ENCODE measurements at places on chromosomes 3 and 15.

DNA sequence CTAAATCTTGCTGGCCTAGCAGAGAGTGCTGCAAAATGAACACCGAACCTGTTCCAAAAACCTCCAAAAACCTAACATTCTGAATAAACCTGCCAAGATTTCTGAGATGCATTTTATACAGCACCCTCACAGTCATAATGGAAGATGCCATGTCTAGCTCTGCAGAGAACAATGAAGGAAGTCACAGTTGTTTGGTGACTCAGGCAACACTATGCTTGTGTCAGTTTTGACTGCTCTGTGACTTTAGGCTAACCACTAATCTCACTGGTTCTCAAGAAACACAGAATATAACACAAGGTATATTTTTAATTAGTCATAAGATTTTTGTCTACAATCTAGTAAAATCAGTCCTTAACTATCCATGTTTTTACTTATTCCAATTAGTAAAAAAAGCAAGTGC is 606.6 kb downstream of the TBL1XR1 start:
- DNase-seq: no peak

DNA sequence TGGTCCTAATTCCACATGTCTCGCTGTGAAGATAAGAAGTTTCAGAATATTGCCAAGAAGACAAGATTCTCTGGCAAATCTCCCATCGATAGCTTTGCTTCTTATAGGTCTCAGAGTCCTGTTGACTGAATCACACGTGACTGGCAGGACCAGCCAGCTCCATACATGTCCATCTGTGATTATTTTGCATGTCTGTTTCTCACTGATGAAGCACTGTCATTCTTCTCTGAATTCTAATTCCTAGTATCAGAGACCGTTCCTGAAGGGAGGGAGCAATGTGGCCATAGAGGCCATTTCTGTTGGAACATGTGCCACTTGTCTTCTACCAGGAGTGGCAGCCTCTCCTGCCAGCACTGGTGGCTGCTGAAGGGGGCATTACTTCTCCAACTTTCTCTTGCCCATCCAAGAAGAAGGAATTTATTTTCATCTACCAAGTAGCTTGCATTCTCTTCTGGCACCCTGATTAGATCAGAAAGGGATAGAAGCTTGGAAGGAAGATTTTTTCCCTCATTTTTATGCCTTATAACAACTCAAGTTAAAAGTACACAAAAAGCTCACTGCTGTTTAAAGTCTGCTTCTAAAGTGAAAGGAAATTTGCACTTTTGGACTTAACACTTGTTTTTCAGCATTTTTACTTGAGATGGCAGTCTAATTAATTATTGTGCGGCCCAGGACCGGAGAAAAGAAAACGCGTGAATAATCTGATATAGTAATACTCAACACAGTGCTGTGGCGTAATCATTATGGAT is 115.8 kb downstream of the IQCH start:
- no peak for DNase-seq

- no peak for DNase-seq
Observed at GRCh38 chr15:66095871-66096687, 157.5 kb downstream of the MEGF11 start.

GRCh38 chr3:192933779-192934460 is 16.3 kb upstream of the MB21D2 start:
- DNase-seq: no peak

GRCh38 chr3:4980229-4981203 is 1.3 kb downstream of the BHLHE40 start:
- DNase-seq: peak; percentile 52

- no peak for DNase-seq
Observed at GRCh38 chr3:27990837-27991236, 250.6 kb upstream of the CMC1 start.

GRCh38 chr15:43872416-43873020 is 45.7 kb downstream of the WDR76 start:
- DNase-seq: no peak

- DNase-seq: no peak
Observed at GRCh38 chr3:54173371-54173770, 51.0 kb downstream of the CACNA2D3 start.

- DNase-seq: no peak
Observed at GRCh38 chr15:77097248-77097721, 26.4 kb upstream of the TSPAN3 start.

GRCh38 chr3:157868946-157869345 is 237.3 kb downstream of the SHOX2 start:
- no peak for DNase-seq

DNA sequence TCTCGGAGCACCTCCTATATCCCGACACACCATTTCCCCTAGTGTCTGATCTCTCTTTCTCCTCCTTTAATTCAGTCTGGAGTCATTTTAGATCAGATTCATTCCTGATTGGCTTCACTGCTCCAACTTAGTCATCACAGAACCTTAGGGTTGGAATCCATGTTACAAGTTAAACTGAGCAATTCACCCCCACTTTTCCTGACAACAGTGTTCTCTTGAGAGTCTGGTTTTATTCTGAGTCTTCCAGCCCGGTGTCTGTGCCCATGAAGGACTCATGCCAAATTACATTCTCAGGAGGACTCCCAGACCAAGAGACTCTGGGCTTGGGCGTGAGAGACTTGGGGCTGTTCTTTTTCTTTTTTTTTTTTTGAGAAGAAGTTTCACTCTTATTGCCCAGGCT is 57.5 kb downstream of the LPP start:
- no peak for DNase-seq

GRCh38 chr15:74866090-74866489 is 7.1 kb downstream of the SCAMP2 start:
- no peak for DNase-seq

DNA sequence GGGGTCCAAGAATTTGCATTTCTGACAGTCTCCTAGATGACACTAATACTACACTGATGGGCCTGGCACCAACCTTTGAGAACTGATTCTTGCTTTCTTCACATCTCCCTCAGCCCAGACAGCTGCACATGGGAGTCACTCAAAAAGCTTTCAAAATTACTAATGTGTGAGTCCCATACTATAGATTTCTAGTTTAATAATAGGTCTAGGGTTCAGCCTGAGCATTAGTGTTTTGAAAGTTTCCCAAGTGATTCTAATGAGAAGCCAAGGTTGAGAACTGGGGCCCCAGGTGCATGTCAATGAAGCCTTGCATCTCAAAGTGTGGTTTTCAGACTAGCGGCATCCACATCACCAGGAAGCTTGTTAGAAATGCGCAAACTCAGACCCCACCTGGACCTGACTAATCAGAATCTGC is 159.9 kb upstream of the CMC1 start:
- no peak for DNase-seq

DNA sequence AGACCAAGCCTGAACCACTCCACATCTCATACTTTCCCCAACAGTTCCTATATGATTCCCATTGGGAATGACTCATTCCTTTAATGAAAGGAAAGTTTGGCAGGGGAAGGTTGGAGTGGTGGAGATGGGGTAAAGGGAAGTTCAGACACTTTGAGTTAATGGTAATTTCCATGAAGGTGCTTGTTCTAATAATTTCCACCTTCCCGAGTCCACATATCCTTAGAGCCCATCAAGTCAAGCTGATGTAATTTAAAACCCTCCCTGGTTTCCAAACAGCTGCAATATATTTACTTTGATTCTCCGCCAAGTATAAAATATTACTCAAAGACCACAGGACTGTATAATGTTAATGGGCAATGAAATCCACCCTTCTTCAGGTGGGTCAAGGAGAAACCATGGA is 95.0 kb upstream of the GALNT15 start:
- DNase-seq: no peak

GRCh38 chr15:69064649-69065048 is 50.2 kb downstream of the NOX5 start:
- no peak for DNase-seq

DNA sequence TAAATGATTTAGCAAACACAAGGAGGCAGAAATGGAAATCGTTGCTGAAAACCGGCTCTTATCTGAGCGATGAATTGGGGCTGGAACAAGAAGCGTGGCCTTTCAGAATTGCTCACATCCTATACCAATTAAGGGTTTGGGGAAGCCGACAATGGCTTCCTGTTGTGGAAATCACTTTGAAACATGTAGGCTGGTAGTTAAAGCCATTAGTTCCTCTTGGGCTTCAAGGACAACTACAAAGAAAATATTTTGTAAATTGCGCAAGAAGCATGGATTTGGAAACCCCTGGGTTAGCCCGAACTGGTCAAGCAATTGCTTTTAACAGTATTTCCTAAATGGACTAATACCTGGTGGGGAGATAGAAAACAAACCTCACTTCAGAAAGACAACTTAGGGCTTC is 182.4 kb downstream of the ADAMTS9 start:
- no peak for DNase-seq

DNA sequence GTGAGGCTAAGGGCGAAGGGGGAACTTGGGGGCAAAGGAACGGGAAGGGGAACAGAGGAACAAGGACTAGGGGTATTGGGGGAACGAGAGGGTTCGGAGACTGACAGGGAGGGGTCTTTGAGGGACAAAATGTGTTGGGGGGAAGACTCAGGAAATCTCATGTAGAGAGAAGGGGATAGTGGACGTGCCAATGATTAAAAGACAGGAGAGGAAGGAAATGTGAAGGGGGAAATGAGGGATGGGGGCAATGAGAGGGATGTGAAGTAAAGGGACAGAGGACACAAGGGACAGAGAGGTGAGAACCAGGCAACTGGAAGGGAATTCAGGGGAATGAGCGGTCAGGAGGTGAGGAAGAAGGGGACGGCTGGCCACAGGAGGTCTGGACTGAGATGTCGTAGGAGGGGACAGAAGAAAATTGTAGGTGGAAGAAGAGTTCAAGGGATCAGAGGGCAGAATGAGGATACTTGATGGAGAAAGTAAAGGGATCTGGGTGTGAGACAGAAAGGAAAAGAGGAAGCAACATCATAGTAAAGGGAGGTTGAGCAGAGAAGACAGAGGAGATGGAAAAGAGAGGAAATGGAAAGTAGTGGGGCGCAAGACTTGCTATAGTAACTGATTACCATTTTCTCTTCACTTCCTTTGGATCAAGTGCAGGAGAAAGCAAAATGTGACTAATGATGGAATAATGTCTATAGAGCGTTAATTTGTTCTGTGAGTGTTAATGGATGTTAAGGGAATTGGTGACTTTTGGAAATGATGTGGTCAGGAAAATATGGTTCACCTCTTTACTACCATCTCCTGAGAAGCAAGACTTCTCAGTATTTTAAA is 749 bp downstream of the RAB8B start:
- DNase-seq: no peak

DNA sequence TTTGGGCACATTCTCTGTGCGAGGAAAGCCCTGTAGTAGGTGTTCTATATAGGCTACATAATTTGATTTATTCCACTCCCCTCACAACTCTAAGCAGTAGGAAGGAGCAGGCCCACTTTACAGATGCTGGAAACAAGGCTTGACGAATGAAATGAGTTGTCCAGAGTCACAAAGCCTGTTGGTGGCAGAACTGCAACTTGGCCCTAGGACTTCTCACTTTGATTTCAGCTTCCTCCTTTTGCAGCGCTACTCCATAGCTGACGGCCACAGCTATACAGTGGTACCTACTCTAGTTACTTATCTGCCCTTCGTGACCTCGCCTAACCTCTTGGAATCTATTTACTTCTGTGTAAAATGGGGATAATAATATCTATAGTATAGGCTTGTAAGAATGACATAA is 2.5 kb upstream of the IRAK2 start:
- no peak for DNase-seq

- DNase-seq: no peak
Observed at GRCh38 chr3:187292181-187292580, 644 bp upstream of the MASP1 start.

DNA sequence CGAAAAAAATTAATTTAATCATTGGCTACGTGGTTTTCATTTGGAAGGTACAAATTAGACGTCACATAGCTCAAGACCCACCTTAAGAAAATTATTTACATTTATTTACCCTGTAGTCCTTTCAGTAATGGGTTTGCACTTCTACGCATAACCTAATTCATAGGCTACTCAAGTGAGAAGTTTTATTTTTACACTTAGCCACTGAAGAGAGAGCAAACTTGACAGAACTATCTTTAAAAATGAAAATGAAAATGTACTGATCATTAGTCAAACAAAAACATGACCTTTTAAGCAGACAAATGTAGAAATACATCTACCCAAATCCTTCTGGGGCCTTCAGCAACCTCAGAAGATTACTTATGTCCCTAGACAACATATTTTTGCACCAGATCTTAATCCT is 269.4 kb upstream of the TTC14 start:
- no peak for DNase-seq

GRCh38 chr3:79310016-79310415 is 457.8 kb downstream of the ROBO1 start:
- DNase-seq: no peak

DNA sequence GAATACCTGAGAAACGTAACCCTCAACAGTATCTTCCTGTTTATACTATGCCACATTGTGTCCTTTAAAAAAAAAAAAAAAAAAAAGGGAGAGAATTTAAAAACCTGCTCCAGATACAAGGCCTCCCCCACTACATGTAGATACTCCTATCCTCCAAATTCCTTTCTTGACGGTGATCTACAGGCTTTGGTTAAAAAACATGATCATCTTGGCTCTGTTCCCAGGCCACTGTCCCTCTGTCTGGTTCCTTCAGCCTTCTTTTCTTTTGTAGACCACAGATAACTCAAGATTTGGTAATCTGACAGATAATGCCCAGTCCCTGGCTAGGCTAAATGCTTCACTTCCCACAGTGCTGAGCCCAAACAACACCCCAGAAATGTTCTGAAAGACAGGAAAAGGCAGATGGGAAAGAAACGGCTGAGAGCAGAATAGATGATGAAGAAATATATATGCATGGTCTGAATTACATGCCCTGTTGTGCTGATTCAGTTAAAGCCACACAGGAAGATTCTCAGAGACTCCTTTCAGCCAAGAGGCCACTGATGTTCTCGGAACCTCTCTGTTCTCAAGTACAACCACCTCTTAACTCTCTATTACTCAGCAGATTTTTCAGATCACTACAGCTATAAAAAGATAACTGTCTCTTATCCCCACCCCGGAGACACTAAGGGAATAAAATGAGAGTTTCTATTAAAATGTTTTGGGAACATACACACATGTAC is 48.3 kb downstream of the NPTN start:
- no peak for DNase-seq

- no peak for DNase-seq
Observed at GRCh38 chr3:166304584-166304983, 467.4 kb upstream of the BCHE start.

GRCh38 chr3:23136054-23136453 is 67.1 kb upstream of the UBE2E2 start:
- no peak for DNase-seq

DNA sequence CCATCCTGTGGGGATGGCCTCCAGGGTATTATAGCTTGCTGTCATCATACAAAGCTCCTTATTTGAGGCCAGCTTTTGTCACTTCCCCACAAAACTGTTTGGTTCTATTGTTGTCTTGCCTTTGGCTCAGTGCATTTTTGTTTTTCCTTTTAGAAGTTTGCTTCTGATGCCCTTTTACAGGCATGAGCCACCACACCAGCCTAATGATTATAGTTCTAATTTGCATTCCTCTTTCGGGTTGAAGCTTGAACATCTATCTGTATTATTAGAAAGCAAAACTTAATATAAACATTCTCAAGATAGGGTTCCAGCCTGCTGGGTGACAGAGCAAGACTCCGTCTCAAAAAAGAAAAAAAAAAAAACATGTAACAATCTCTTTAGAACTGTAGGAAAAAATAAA is 39.8 kb downstream of the SMARCC1 start:
- DNase-seq: peak; percentile 22

GRCh38 chr3:40961104-40961857 is 238.0 kb upstream of the CTNNB1 start:
- no peak for DNase-seq

Measured in GM12891 (cell line).